ENCODE measurements at places on chromosomes 2 and 18.

GRCh38 chr2:117760916-117761315, 53.6 kb upstream of the DDX18 start:
- DNase-seq: no peak

DNA sequence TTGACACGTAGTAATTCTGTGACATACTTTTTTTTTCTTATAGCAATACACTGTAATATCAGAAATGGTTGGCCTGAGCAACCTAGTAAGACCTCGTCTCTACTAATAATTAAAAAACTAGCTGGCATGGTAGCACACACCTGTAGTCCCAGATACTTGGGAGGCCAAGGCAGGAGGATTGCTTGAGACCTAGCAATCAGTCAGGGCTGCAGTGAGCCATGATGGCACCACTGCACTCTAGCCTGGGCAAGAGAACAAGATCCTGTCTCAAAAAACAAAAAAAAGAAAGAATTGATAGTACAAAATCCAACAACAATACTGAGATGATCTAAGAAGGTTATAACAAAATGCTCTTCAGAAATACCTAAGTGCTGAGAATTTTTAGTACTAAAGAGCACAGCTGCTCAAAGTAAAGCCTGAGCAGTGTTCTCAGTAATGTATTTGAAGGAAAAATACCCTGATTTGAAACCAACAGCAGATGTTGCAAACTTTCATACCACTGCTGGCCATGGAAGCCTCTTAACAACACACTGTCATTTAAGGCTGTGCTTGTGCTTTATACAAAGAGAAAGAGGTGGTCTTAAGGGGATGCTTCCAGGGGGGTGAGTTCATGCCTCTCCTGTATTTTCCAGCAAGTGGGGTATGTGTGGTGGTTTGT, 132.6 kb upstream of the CDCA7 start:
- no peak for DNase-seq

- DNase-seq: no peak
Measured at GRCh38 chr2:235411905-235412485, 81.8 kb upstream of the AGAP1 start.

- no peak for DNase-seq
Measured at GRCh38 chr2:126655051-126655450, 907 bp upstream of the GYPC start.

GRCh38 chr2:10267551-10268465, 34.9 kb upstream of the HPCAL1 start:
- DNase-seq: no peak

DNA sequence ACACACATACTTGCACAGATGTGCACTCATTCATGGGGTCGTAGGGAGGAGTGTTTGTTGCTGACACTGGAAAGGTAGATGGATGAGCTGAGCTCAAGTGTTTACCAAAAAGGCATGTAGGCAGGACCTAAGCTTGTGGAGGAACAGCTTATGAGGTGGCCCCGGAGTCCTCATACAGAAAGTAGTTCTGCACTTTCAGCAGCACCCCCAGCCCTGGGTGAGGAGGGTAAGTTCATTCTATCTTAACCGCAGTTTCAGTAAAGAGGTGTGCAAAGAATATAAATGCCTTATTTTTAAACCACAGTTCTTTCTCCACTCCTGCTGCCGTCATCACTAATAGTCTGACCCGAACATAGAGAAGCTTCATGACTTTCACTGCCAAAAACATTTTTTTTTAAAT, 31.7 kb upstream of the RNF152 start:
- DNase-seq: no peak

DNA sequence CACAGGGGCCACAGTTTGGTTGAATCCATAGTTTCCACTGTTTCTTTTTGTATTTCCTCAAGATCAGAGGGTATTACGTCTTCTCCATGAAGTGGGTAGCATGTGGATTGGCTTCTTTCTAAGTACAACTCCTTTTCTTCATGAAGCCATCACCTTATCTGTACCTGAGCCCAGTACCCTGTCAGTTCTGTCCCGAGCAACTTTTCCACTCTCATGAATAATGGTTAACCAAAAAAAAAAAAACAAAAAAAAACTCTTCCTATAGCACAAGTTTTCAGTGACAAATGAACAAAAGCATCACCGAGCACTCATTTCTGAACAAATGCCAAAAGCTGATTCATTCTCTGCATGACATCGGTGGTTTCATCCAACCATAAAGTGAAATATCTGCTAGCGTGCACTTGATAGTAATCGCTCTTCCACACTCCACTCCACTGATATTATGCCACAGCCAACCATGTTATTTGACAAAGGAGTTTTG, 53.0 kb upstream of the CCDC150 start:
- DNase-seq: no peak

DNA sequence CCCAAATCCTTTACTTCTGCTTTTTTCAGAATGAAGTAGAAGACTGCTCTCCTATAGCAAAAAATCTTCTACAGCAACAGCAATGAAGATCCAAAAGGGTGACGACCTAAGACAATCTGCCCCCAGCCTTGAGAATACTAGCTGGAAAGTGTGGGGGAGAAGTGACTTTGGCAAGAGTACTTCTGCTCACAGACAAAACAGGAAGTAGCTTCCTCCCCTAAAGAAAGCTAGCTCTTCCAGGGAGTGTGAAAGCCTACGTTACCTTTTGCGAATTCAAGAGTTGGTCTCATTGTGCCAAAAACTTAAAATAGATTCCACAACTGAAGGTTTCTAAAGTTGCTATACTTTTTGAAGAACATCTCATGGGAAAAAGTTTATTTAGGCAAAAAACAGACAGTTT, 1069.2 kb upstream of the CHAC2 start:
- DNase-seq: no peak

GRCh38 chr2:191610756-191611155, 67.2 kb upstream of the NABP1 start:
- no peak for DNase-seq

DNA sequence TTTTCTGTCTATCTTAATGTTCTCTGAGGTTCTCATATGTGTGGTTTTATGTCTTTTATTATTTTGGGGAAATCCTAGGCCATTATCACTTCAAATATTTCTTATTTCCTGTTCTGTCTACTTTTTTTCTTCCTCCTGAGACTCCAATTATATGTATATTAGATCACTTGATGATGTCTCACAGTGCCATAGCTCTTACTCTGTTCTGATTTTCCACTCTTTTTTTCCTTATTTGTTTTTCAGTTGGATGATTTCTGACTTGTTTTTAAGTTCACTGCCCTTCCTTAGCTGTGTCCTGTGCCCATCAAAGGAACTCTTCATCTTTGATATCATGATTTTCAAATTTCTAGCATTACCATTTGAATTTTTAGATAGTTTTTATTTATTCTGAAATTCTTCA, 24.1 kb downstream of the FAM228B start:
- DNase-seq: no peak

DNA sequence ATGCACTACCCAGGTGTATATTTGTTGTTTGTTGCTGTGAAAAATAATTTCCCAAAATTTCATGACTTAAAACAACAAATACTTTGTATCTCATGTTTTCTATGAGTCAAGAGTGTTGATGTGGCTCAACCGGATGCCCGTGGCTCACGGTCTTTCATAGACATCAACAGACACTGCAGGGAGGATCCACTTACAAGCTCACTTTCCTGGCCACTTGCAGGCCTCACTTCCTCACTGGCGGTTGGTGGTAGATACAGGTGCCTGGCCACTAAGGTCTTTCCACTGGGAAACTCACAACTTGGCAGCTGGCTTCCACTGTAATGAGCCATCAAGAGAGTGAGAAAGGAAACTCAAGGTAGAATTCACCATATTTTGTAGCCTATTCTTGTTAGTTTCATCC, 662.9 kb downstream of the IRS1 start:
- no peak for DNase-seq

GRCh38 chr2:70607121-70607561, 53.5 kb upstream of the TGFA start:
- no peak for DNase-seq

GRCh38 chr2:198213253-198213652, 408.9 kb downstream of the PLCL1 start:
- DNase-seq: no peak

GRCh38 chr2:32060266-32060665, 3.1 kb upstream of the SPAST start:
- no peak for DNase-seq

DNA sequence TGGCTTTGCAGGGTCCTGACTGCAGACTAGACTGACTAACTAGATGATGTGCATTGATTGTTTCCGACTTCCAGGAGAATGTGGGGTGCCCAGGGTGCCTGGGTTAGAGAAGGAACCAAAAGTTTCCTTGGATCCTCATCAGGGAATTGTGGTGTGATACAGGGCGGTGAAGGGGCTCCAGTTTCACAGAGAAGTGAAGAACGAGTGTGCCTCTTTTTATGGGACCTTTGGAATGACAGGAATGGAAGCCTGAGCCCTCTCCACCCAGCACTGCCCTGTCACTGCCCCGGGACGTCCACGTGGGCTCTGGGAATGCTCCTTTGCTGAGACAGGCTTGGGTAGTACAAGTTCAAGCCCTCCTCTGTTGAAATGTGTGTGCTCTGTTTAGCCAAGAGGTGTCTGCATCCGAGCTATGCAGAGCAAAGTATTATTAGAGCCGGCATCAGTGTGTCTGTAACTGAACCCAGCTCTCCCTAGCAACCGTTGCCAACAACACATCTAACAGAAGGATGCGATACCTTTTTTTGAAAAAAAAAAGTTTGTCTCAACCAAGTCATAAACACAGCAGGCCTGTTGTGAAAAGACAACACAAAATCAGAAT, 183.6 kb downstream of the SMAD7 start:
- DNase-seq: no peak

- no peak for DNase-seq
Measured at GRCh38 chr2:68172990-68173700, 15.5 kb downstream of the PNO1 start.

- DNase-seq: no peak
Measured at GRCh38 chr2:121881950-121882349, 126.5 kb downstream of the TSN start.

DNA sequence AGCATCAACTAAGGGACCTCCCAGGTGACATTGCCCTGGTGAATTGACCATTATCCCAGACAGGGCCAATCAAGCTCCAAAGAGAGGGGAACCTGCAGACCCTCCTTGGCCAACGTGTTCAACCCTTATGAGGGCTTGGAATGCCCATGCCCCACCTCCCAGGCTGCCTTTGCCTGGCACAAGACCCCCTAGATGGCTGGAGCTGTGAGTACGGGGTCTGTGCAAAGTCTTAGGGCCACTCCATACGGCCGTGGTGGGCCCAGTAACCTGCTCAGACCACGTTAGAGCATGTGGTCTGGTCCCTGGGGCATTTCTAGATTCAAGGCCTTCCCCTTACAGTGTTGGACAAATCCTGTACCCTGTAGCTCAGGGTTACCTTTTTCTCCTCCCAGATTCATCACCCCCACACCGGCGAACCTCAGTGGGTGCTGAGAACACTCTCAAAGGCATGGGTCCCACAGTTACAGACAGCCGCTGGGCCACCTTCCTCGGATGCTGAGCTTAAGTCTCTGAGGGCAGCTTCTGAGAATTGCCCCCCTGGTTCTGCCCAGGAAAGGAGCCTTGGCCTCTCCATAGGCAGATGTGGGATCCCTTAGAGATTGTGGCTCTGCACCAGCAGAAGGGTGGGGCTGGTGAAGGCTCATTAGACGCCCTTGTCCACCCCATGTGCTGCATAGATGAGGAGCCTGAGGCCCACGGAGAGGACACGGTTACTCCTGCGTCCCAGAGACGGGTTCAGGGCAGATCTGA, 18.3 kb upstream of the KCNK3 start:
- no peak for DNase-seq

DNA sequence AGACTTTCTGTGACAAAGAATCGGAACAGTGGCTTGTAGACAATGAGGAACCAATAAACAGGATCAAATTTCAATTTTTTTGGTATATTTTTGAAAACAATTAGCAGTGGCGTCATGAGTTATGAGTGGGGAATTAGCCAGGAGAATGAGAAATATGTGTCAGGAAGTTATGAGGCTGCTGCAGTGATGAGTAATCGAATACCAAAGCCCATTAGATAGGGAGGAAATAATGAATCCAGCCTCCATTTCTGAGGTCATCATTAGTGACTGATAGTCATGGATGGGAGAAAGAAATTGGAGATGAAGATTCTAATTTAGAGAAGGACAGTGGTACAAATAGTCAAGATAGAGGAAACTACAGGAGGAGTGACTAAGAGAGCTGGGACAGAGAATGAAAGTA, 673.1 kb upstream of the VRK2 start:
- no peak for DNase-seq

GRCh38 chr18:79950515-79951341, 725 bp downstream of the SLC66A2 start:
- DNase-seq: no peak

DNA sequence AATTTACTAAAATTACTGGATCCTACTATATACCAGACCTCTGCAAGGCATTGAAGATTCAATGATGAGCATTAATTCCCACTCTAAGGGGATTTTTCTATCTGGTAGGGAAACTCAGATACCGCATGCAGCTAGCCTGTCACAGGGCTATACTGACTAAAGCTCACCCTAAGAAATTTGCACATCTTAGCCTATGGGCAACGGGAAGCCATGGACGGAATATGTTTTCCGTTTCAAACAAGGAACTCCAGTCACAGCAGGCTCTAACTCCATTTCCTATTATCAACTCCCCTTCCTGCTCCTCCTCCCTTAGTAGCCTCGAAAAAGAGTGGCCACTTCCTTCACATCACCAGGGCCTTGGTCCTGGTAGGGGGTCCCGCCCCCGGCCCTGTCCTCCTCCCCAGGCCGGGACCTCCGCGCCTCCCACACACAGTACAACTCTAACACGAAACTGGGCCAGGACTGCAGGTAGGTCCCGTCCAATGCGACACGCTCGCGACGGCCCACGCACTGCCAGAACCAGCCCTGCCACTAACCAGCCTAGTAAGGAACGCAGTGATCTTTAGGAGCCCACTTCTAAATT, 659 bp upstream of the COX5B start:
- DNase-seq: no peak

- no peak for DNase-seq
Measured at GRCh38 chr18:35876243-35876642, 96.2 kb upstream of the RMP24 start.

DNA sequence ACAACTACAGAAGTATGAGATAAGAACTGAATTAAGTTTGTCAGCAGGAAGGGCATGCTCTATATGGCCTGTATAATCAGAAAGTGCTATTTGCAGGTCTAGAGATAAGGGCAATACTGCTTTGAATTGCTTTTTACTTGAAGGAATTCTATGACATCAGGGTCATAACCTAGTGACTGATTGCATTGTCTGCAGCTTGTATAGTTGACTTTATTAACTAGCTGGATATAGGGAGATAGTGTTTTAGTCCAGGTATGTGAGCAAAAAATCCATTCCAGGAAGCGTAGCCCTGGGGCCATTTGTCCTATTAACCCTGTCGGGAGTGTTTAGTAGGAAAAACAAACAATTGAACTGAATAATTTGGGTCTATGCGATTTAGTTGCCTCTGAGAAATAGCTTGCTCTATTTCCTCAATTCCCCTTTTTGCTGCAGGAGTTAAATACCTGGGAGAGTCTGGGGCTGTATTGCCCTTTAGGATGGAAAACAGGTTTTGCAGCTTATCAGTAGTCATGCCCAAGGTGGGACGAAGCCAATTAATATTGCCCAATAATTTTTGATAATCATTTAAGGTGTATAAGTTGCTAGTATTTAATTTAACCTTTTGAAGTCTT, 30.0 kb downstream of the HTR2B start:
- no peak for DNase-seq
